PC-9 (cell line): ENCODE measurements at places on chromosomes 13 and 19. TPM values are rescaled to one million over a fixed set of nuclear protein-coding genes. Genes with fewer than 3 reads are reported as not detected.

GRCh38 chr13:63983366-63983765 is 2567.7 kb upstream of the PCDH20 start:
- H3K27ac ChIP-seq: no peak overlapping the region
- H3K4me3 ChIP-seq: no peak overlapping the region
- H3K27me3 ChIP-seq: no peaks in the 10 kb centered on the region
- H3K36me3 ChIP-seq: no peaks in the 10 kb centered on the region
- DNase-seq: no peak
- no peaks in the 10 kb centered on the region for H3K4me1 ChIP-seq

Gene KLK13
- not detected in 2 replicates for total RNA-seq

Gene SERTM1
- not detected in 2 replicates for total RNA-seq

Gene CABP5
- total RNA-seq: not detected in 2 replicates

Gene TMEM59L
- 0.65 and 2.5 TPM in 2 replicates for total RNA-seq
